ENCODE measurements at places on chromosomes 4 and X.

DNA sequence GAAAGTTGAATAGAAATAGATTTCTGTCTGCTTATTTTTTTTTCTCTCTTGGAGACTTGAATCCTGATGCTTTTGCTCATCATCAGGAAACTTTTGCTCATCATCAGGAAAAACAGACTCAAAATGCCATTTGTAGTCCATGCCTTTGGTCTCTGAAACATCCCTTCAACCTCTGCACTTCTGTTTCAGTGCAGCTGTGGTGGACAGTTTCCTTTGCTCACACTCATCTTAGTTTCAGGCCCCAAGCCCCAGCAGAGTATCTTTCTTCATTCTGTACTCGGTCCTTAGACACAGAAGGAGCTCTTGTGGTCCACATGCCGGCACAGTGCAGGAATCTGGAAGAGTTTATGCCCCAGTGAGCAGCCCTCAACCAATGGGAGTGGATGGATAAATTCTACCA is 337.9 kb downstream of the PPP3CA start:
- no peak for DNase-seq

DNA sequence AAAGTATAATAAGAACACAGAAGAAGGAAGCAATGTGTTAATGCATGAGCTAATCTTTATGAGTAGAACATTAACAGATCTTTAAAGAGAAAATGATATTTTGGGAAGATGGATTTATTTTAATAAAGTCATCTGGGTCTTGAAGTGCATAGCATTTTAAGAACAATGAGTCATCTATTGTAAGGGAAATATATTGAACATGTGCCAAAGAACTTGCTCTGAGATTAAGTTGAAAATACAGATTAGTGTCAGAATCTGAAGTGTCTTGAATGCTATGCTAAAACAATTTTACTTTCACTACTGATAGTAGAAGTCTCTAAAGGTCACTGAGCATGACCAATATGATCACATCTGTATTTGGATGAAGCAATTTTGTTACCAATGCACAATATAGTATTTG is 776.7 kb upstream of the GRID2 start:
- DNase-seq = no peak

GRCh38 chr4:159297091-159297490 is 194.2 kb downstream of the RAPGEF2 start:
- DNase-seq = no peak

- no peak for DNase-seq
Measured at GRCh38 chrX:15167826-15168225, 102.1 kb downstream of the ASB9 start.

- no peak for DNase-seq
Measured at GRCh38 chrX:8272821-8273220, 101.8 kb upstream of the VCX2 start.

GRCh38 chrX:84415140-84415539 is 87.1 kb downstream of the HDX start:
- no peak for DNase-seq

GRCh38 chr4:108901291-108901690 is 138.4 kb upstream of the ETNPPL start:
- no peak for DNase-seq

- DNase-seq = no peak
Measured at GRCh38 chrX:75746891-75747639, 38.0 kb downstream of the MAGEE2 start.

DNA sequence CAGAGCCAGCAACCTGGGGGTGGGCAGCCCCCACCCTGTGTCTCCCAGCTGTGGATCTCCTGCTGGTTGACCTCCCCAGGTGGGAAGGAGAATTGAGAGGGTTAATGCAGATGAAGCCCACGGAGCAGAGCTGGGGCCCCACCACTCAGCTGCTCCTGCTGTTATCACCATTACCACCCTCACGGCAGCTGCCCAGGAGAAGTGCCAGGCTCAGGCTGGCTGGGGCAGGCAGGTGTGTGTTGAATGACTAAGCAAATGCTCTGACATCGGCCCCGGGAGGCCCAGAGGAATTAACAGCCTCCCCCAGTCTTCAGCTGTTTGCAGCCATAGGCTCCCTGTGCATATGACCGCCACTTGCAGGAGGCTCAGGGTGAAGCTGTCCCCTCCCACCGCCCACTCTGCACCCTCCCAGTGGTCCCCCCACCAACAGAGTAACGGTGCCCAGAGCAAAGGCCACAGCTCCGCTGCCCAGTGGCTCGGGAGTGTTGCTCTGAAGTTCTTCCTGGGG is 133.8 kb downstream of the CPZ start:
- DNase-seq = peak; percentile 20

DNA sequence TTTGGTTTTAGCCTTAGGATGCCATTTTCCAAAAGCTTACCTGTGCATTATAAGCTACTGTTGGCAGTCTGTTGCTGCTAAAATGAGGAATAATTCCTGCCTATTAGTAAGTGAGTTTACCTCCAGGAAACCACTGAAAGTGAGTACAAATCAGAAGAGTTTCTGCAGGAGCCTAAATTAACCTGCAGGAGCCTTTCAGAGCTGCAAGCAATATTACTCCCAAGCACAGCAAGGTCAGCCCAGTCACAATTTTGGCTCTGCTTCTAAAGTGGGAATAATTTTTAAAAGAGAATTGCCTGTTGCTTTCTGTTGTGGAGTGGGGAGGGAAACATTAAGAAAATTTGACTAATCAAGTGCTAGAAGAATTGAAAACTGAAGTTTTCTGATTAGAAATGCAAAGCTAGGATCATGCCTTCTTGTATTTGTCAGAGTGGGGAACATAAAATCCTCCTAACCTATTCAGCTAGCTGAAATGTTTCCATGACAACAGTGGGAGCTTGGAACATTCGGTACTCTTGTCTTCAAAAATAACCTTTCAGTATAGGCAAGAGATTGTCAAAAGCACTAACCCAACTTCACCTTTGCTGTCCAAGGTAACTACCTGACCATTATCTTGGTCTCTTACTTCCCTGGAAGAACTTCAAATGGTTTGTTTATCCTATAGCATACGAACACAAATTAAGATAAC is 193.2 kb downstream of the COMMD8 start:
- no peak for DNase-seq
